ENCODE measurements at places on chromosomes 2 and 18.
A peak's percentile ranks its signal among the peaks of the same experiment; 100 is the strongest.

GRCh38 chr2:33444967-33445366, 31.5 kb upstream of the RASGRP3 start:
- DNase-seq = no peak

GRCh38 chr2:152062125-152063091, 36.4 kb downstream of the CACNB4 start:
- no peak for DNase-seq

GRCh38 chr18:2932247-2933181, 80.4 kb downstream of the LPIN2 start:
- DNase-seq = peak; percentile 39

- DNase-seq = no peak
Observed at GRCh38 chr2:53536583-53537361, 230.8 kb upstream of the CHAC2 start.

GRCh38 chr2:213411582-213412289, 127.5 kb downstream of the SPAG16 start:
- peak; percentile 31 for DNase-seq

DNA sequence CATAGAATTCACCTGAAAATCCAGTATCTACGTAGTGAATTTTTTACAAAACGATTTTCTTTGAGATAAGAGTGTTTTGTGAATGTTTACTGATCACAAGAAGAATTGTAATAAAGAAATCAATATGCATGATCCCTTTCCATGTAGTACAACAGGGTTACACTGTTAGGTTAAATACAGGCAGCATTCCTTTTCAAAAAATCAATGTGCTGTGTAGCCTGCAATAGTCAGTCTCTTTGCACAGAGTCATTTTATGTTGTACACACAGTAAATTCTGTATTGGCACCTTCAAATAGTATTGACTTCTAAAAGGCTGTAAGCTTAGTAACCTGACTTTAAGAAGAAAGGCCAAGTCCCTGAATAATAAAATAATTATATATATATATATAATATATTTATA, 63.3 kb downstream of the ZNF407 start:
- DNase-seq = no peak

DNA sequence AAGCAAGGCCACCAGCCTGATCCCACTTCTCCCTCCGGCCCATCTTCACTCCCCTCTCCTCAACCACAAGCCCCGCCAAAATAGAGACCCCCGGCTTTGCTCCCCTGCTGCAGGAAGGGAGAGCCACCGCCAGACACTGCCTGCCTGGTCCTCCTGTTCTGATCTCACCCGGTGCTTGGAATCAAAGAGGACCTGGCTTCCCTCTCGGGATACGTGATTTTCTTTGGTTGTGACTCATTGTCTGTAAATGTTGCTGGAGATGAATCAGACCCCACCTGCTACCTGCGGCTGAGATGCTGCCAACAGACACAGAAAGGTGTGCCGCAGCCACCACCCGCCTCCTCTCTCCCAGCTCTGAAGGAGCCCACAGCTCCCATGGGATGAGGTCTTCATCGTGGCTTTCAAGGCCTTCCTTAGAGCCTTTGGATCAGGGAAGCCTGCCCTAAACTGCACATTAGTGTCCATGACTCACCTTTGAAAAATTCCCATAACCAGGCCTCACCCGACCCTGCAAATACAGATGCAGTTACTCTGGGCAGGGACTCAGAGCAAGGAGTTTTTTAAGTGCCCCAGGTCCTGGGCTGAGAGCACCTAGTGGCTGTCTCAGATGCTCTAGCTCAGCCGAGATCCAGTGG, 79.4 kb upstream of the ZNF532 start:
- peak; percentile 86 for DNase-seq

- DNase-seq = no peak
Observed at GRCh38 chr18:80202264-80202998, 44.9 kb downstream of the PARD6G start.

DNA sequence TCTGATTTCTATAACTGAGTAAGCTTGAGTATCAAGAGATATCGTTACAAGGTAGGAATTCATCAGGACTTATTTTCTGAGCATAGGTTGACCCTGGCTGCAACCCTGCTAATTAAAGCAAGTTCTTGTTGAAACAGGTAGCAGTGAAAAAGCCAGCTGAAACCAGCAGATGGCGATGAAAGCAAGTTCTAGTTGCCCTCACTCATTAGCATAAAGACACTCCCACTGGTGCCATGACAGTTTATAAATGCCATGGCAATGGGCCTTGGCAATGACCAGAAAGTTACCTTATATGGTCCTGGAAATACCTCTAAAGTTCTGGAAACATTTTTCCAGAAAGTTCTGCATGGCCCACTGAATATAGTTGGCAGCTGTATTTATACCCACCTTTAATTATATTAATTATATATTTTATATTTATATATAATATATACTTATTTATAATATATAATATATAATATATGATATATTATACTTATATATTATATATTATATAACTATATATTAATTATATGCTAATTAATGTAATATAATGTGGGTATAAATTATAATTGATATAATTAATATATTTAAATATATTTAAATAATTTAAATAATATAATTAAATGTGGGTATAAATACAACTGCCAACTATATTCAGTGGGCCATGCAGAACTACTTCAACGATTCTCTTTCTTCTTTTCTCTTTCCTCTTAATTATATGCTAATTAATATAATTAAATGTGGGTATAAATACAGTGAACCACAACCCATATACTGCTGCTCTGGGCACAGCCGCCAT, 188.0 kb downstream of the CDH7 start:
- DNase-seq = peak; percentile 17
